ENCODE measurements at places on chromosomes 11 and 22. TPM values are rescaled to one million over a fixed set of nuclear protein-coding genes. Genes with fewer than 3 reads are reported as not detected.

Gene KLHL35
- total RNA-seq, result 0.46 TPM

Gene PDE2A
- 24.2 TPM for total RNA-seq

Gene ALX4
- 0.36 TPM for total RNA-seq

DNA sequence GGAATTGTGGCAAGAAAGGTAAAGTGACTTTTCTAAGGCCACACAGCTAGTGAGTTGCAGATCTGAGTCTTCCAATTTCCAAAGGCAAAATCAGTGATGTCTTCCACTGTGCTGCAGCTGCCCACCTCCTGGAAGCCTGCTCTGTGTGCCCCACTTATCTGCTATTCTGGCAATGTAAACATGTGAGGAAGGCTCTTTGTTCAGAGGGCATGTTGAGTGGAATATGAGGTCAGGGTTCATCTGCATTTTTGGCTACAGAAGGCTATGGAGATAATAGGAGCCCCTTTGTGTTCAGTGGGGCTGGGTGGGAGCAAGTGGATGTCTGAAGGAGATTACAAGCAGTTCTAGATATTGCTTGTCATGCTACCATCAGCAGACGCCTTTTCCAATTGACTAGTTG lies 396.2 kb downstream of the BUD13 start:
- DNase-seq, result no peak

DNA sequence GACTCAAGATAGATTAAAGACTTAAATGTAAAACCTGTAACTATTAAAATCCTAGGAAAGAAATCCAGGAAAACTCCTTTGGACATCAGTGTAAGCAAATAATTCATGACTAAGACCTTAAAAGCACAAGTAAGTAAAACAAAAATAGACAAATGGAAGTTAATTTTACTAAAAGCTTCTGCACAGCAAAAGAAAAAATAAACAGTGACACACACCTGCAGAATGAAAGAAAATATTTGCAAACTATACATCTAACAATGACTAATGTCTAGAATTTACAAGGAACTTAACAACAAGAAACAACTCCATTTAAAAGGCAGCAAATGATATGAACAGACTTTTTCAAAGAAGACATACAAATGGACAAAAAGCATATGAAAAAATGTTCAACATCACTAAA lies 359.1 kb downstream of the LUZP2 start:
- DNase-seq, result no peak

- DNase-seq, result peak; percentile 84
Measured at GRCh38 chr11:1559111-1559951, 12.7 kb downstream of the DUSP8 start.

DNA sequence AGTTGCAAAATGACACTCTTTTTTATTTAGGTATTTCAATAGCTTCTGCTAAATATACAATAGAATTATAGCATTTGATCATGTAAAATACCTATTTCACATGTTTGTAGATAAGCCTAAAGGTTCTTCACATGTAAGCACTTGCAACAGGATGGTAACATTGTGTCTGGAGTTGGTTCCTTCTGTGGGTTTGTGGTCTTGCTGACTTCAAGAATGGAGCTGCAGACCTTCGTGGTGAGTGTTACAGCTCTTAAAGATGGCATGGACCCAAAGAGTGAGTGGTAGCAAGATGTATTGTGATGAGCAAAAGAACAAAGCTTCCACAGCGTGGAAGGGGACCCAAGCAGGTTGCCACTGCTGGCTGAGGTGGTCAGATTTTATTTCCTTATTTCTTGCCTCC lies 246.4 kb upstream of the PDGFD start:
- no peak for DNase-seq

GRCh38 chr11:57422669-57423068 lies 4.3 kb downstream of the SLC43A3 start:
- DNase-seq, result no peak

- no peak for DNase-seq
Measured at GRCh38 chr11:68340784-68341556, 28.6 kb downstream of the LRP5 start.

GRCh38 chr22:26937213-26937612 lies 279.8 kb downstream of the MIAT start:
- no peak for DNase-seq

All from prostate gland (tissue), 2 donors.